ENCODE measurements at places on chromosomes 5 and 9. TPM values are rescaled to one million over a fixed set of nuclear protein-coding genes. Genes with fewer than 3 reads are reported as not detected.

DNA sequence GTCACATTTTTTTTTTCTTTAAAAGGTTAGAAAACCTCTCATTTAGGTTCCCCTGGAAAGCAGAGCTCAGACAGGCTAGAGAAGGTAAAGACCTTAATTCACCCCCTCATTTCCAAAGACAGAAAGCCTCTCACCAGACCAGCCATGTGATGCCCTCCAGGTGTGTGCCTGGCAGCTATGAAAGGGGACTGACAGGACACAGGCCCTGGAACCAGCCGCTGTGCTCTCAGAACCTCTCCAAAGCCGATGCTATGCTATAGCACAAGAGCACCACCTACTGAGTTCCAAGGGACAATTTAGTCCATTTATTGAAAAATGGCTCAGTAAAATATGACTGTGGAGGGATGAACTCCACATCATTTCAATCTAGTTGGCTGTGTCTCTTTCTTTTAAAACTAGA lies 48.8 kb downstream of the FANCC start:
- DNase-seq, result peak; percentile 32

The IFNE gene
- total RNA-seq, result not detected

DNA sequence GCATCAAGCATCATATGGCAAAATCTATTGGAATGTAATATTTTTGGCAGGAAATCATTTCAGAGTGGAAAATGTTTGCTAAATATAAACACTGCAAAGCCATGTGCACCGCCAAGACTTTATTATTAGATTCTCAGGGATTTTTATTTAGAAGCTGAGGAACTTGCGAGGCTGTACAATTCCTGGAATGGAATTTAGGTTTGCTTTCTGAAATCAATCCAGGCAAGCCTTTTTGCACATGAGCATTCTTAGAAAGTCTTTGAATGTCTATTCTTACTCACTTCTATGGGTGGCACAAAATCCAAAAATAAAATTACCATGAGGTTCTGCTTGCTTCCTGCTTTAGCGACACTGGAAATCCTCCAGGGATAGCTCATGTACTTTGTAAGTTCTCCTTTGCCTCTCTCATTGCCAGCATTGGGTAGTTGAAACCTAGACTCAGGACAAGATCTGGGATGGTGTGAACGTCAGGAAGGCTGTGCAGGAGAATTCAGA lies 71.5 kb upstream of the PALM2AKAP2 start:
- DNase-seq, result no peak

The CDX1 gene
- not detected for total RNA-seq

- DNase-seq, result no peak
Measured at GRCh38 chr5:12330993-12331588, 426.8 kb upstream of the CTNND2 start.

The CAAP1 gene
- 29.1 TPM for total RNA-seq

GRCh38 chr9:95907794-95908193 lies 32.3 kb downstream of the ERCC6L2 start:
- no peak for DNase-seq

The PTCD2 gene
- total RNA-seq, result 6.3 TPM
